ENCODE measurements at places on chromosomes 3 and 15. TPM values are rescaled to one million over a fixed set of nuclear protein-coding genes. Genes with fewer than 3 reads are reported as not detected.
A peak's percentile ranks its signal among the peaks of the same experiment; 100 is the strongest.

FBXL2 gene
- 2.8 TPM for polyA plus RNA-seq

FMN1 gene
- 0.83 TPM for polyA plus RNA-seq

CAMKV gene
- 0.15 TPM for polyA plus RNA-seq

RAD51 gene
- polyA plus RNA-seq, result 8.5 TPM

ALDH1L1 gene
- 0.45 TPM for polyA plus RNA-seq

DLG1 gene
- polyA plus RNA-seq, result 25.5 TPM

MRPL3 gene
- 73.6 TPM for polyA plus RNA-seq

CSTA gene
- polyA plus RNA-seq, result 6.8 TPM

ST8SIA2 gene
- polyA plus RNA-seq, result 0.01 TPM

USP19 gene
- polyA plus RNA-seq, result 22.2 TPM

MINDY2 gene
- 2.2 TPM for polyA plus RNA-seq

ARHGEF26 gene
- polyA plus RNA-seq, result 8.5 TPM

RTP3 gene
- polyA plus RNA-seq, result 0.06 TPM

ARL8B gene
- polyA plus RNA-seq, result 70.4 TPM

- peak; percentile 11 for DNase-seq
Measured at GRCh38 chr3:47057212-47057671, 77.8 kb downstream of the NBEAL2 start.

GRCh38 chr3:12484983-12485327 lies 675 bp downstream of the TSEN2 start:
- DNase-seq, result no peak

GRCh38 chr15:62521396-62521795 lies 356.3 kb upstream of the C2CD4B start:
- DNase-seq, result no peak

DNA sequence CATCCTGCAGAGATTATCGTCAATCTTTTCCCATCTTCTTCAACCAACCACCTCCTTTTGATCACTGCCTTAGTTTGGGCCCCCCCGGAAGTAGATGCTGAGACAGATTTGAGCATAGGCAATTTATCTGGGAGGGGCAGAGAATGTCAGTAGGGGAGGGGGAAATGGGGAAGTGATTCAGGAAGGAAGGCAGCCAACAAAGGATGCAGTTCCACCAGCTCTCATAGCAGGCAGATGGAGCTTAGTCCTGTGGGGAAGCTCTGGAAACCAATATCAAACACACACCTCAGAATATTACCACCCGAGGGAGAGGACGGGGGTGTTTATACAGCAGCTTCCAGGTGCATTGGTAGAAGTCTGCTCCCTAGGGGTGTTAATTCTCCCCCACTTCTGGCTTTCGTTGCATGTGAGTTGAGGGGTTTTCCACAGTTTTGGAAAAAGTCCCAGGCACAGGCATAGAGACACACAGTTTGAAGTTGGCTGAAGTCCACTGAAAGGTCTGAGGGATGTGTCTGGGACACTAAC lies 91.5 kb upstream of the TNFAIP8L3 start:
- no peak for DNase-seq

GRCh38 chr3:12963922-12964701 lies 109.1 kb downstream of the IQSEC1 start:
- peak; percentile 31 for DNase-seq

GRCh38 chr15:33729653-33730052 lies 238.6 kb upstream of the CHRM5 start:
- no peak for DNase-seq

- no peak for DNase-seq
Measured at GRCh38 chr3:112687616-112688015, 46.7 kb upstream of the CCDC80 start.

- DNase-seq, result no peak
Measured at GRCh38 chr3:97417-98258, 98.9 kb upstream of the CHL1 start.

- no peak for DNase-seq
Measured at GRCh38 chr3:10173926-10174435, 9.3 kb downstream of the IRAK2 start.

DNA sequence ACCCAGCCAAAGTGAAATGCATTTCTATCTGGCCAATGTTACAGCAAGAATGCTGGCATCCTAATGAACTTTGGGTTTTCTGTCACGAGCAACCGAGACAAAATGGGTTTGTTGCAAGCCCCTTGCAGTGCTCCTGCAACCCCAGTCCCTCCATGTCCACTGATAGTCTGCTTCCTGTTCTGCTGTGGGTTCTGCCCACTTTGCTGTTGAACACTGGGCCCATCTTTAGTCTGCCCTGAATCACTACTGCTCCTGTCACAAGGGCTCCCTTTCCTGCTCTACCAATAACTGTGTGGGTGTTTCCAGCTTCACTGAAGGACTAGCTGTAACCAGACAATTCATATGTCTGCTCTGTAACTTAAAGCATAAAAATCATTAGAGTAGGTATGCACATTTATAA lies 12.7 kb upstream of the OXSR1 start:
- no peak for DNase-seq

DNA sequence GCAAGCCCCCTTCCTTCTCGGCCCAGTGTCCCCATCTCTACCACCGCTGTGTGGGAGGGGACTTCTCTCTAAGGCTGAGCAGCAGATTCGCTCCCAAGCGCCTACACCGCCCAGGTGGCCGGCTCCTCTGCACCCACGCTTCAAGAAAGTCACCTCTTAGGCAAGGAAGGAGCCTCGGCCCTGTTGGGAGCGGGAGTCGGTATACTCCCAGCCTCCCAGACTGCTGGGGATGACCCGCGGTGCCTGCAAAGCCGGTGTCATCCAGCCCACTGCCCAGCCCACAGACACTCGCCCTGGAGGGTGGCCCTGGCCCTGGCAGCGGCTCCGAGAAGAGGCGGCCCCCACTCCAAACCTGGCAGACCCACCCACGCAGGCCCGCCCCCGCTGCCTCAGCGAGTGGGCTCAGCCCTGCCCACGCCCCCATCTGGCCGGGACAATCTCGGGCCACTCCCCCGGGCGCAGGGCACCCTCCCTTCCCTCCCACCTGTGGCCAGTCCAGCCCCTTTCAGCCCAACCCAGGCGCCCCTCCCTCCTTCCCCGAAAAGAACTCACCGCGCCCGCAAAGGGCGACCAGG lies 396 bp downstream of the CHRNB4 start:
- DNase-seq, result peak; percentile 6

DNA sequence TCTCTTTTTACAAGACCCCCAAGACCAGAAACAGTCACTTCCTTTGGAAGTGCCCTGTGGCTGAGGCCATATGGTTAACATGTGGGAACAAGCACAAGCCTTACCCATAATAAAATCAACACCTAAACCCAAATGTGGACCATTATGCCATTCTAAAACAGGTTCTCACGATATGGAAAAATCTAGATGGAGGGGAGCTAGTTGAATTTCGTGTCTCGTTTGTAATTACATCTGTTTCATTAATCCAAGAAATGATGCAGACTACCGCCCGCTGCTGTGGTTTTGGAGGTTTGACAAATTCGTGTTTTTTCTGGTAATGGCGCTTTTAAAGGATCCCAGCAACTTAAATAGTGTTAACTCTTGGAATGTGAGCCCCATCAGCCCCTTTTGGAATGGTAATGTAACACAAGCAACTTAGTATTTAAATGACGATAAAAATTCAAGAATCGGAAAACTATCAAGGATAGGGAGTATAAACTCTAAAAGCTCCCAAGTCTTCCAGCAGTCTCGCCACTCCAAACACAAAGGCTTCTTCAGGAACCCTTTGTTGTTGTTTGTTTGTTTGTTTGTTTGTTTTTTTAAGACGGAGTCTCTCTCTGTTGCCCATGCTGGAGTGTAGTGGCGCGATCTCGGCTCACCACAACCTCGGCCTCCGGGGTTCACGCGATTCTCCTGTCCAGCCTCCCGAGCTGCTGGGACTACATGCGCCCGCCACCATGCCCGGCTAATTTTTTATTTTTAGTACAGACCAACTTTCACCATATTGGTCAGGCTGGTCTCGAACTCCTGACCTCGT lies 1.1 kb downstream of the CNBP start:
- peak; percentile 54 for DNase-seq

- no peak for DNase-seq
Measured at GRCh38 chr3:161879470-161879869, 382.9 kb downstream of the OTOL1 start.

GRCh38 chr3:59922192-59922591 lies 872.4 kb upstream of the CFAP20DC start:
- no peak for DNase-seq

DNA sequence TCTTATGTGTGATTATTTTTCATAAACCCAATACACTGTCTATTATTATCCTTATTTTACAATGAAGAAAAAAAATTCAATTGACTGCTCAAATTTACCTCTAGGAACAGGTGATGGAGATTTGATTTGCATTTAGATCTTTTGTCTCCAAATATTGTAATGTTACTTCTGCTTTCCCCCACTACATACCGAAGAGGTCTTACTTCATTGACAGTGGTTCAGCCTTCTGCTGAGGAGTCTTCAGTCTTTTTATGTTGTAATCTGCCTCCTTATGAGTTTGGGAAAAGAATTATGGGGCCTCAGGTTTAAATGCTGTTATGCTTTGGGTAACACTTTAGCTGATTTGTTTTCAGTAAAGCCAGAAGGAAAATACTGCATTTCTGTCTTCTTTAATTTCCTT lies 199.5 kb downstream of the LPP start:
- DNase-seq, result no peak

GRCh38 chr3:190972196-190972595 lies 109.7 kb upstream of the GMNC start:
- DNase-seq, result no peak

GRCh38 chr3:45145681-45146614 lies at the start of gene CDCP1:
Gene CDCP1, minus strand, starts transcription at chr3:45146378. Its CDS starts 91 bp downstream, at chr3:45146287.
- DNase-seq, result peak; percentile 90

DNA sequence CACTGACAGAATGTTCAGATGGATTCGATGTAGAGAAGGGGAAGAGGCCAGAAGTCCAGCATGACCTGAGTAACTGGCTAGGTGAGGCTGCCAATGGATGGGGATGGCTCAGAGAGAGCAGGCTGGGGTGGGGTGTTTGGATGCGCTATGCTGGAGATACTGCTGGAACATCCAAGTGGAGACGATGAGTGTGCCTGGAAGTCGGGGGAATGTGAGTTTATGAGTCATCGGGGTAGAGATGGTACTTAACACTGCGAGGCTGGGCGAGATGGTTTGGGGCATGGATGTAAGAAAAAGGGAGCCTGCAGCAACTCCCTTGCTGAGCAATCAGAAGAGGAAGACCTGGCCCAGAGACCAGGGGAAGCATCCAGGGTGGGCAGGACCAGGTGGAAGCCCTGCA lies 180.7 kb downstream of the SLCO3A1 start:
- no peak for DNase-seq

- DNase-seq, result no peak
Measured at GRCh38 chr15:63056829-63057228, 14.3 kb downstream of the TPM1 start.

DNA sequence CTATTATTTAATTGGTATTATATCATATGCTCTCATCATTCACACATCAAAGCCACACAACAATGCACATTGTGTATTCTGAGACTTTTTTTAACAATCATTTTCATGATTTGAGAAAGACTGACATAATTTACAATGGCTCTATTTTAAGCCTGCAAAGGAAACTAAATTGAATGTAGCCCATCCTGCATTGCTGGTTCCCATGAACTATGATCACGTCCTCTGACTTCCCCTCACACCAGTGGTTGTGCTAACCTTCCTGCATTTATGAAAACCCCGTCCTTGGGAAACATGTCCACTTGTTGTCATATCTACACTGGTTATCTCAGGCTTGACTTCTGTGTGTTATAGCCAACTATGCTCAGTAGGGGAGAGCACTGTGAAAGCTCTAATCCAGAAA lies 546.2 kb downstream of the MECOM start:
- no peak for DNase-seq

GRCh38 chr3:37540786-37541185 lies 320.9 kb upstream of the CTDSPL start:
- DNase-seq, result no peak
